ENCODE measurements at places on chromosomes 4 and X.

GRCh38 chr4:73875401-73875800 is 6.2 kb downstream of the CXCL1 start:
- no peak for DNase-seq

GRCh38 chrX:107467271-107467670 is 17.8 kb downstream of the FRMPD3 start:
- DNase-seq, result no peak

DNA sequence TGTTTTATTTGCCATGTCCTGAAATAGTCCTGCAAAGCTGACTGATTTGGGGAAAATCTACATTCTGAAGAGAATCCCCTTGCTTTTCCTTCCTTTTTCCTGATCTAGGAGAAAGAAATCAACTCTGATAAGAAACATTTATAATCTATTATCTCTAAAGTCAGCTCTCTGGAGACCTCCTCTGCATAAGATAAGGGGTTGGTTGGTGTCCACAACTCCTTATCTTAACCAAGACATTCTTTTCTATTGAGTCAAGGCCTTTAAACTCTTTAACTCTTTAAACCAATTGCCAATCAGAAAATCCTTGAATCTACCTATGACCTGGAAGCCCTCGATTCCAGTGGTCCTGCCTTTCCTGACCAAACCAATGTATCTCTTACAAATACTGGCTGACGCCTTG is 373.6 kb upstream of the RASGEF1B start:
- no peak for DNase-seq

DNA sequence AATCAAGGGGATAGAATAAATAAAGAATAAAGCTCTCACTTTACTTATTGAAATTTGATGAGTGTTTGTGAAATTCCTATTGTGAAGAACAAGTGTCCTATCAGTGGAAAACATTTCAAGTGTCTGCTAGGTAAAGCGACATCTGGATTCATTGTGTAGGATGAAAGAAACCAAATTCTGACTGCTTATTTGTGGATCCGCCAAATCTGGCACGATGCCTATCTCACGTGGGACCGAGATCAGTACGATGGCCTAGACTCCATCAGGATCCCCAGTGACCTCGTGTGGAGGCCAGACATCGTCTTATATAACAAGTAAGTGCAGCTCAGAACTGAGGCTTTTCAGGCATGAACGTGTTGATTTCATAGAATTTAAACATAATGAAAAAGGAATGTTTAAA is 1.9 kb downstream of the CHRNA9 start:
- DNase-seq, result no peak

GRCh38 chr4:147813109-147813773 is 81.4 kb downstream of the ARHGAP10 start:
- DNase-seq, result no peak

DNA sequence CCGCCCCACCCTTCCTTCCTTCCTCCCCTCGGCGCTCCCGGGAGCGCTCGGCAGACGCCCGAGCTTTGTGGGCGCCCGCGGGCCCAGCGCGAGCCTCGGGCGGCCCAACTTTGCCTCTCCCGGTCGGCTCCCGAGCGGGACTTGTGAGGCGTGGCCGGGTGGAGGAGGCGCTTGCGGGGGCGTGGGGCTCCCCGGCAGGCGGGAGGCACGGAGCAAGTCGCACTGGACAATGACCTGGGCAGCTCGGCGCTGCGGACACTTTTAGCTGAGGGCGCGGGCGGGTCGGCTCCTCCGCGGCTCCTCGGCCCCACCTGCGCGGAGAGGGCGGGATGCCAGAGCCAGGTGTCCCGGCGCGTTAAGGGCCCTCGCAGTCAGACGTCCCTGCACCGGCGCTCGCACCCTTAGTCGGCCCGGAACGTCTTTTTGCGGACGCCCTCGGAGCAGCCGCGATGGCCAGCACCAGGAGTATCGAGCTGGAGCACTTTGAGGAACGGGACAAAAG is 385 bp downstream of the DCLK2 start:
- DNase-seq, result peak; percentile 17

DNA sequence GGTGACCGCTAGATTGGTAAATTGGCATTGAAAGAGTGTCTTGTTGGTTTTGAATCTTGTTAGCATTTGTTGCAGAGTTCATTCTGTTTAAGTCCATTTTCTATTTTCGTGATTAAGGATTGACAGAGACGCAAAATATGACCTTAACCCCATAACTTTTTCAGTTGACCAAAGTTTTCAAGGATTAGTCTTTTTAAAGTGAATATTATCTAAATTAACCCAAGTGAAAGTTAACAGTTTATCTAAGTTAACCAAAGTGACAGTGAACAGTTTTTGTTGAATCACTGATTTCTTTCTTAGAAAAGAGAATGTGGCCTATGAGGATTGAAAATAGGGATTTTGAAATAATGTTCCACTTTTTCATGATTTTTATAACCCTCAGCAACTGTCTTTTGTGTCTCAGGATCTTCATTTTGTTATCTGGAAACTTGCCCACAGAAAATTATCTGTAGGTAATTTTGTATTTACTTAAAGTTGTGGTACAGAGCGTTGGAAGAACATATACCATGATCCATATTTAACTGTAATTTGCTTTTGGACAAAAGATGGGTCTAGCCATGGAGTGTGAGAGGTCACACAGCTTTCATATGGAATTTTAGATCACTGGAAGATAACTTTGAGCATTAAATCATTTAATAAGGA is 3.3 kb downstream of the CPEB2 start:
- no peak for DNase-seq

DNA sequence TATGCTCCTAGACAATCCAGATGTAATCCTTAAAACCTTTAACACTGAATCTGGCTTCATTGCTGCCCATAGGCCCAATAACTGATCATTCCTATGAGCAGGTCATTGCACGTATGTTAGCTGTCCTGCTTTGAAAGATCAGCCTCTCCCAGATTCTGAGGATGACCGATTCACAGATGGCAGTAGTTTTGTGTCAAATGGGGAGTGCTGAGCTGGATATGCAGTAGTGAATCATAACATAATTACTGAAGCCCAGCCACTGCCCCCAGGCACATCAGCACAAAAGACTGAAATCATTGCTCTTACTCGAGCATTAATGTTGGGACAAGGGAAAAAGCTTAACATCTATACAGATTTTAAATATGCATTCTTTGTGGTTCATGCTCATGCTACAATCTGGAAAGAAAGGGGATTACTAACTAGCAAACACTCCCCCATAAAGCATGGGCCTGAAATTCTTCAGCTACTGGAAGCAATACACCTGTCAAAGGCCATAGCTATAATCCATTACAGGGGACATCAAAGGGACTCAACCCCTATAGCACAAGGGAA is 16.4 kb upstream of the ZNF280C start:
- DNase-seq, result no peak

GRCh38 chr4:136680271-136680670 is 852.0 kb downstream of the PCDH18 start:
- DNase-seq, result no peak

- DNase-seq, result no peak
Observed at GRCh38 chr4:75916091-75916661, 13.9 kb upstream of the PPEF2 start.

GRCh38 chr4:9735515-9735914 is 45.9 kb upstream of the DRD5 start:
- no peak for DNase-seq

DNA sequence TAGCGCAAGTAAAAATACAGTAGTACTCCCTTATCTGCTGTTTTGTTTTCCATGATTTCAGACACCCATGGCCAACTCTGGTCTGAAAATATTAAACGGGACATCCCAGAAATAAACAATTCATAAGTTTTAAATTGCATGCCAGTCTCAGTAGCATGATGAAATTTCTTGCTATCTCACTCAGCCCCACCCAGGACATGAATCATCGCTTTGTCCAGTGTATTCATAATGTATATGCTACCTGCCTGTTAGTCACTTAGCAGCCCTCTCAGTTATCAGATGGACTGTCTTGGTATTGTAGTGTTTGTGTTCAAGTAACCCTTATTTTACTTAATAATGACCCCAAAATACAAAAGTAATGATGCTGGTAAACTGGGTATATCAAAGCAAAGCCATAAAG is 158.2 kb upstream of the DDIT4L start:
- DNase-seq, result no peak

- no peak for DNase-seq
Observed at GRCh38 chr4:95596676-95597075, 47.9 kb upstream of the UNC5C start.

GRCh38 chrX:44071847-44072551 is 98.8 kb upstream of the NDP start:
- no peak for DNase-seq

DNA sequence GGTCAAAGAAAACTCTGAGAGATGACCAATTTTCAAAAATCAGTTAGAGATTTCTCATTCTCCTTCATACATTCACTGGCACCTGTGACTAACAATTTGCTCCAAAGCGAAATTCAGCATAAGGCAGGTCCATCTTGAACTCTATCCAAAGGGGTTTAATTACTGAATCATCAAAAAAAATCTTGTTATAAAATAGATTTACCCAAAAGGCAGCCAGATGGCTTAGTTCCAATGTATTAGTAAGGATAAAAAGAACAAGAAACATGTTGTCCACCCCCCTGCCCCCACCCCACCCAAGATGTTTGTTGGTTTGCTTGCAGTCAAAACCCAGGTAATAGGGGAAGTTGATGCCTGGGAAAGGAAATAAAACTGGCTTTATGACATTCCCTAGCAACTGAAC is 200.3 kb downstream of the ANTXR2 start:
- DNase-seq, result no peak

- no peak for DNase-seq
Observed at GRCh38 chr4:184232975-184233374, 15.3 kb upstream of the ENPP6 start.

GRCh38 chr4:130110189-130110588 is 1014.2 kb downstream of the C4orf33 start:
- no peak for DNase-seq

GRCh38 chr4:163484906-163485305 is 9.6 kb upstream of the TMA16 start:
- DNase-seq, result no peak

- no peak for DNase-seq
Observed at GRCh38 chr4:175369087-175369486, 443.0 kb downstream of the GPM6A start.

GRCh38 chr4:1767770-1768366 is 25.2 kb upstream of the FGFR3 start:
- DNase-seq, result peak; percentile 69

- no peak for DNase-seq
Observed at GRCh38 chr4:72977936-72978485, 91.5 kb downstream of the COX18 start.

- DNase-seq, result no peak
Observed at GRCh38 chr4:42671431-42672194, 14.7 kb upstream of the ATP8A1 start.

DNA sequence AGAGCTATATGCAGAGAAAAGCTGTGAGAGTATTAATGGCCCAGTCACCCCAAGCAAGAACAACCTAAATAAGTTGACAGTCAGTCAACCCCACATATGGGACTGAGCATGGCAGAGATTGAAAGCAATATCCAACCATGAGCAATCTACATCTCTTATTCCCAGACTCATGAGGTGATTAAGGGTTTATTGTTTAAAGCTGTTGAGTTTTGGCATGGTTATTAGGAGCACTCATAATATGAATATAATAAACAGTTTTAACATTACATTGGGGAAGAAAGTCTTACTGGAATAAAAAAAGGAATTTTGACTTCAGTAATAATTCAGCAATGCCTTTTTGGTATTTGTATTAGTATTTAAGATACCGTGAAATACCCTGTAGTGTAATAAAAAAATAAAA is 1627.4 kb downstream of the STIM2 start:
- DNase-seq, result no peak

GRCh38 chrX:72050011-72050410 is 81.7 kb downstream of the RTL5 start:
- DNase-seq, result no peak

GRCh38 chrX:29687687-29688086 is 527.7 kb upstream of the MAGEB2 start:
- no peak for DNase-seq

GRCh38 chr4:113524096-113524495 is 237.4 kb downstream of the CAMK2D start:
- DNase-seq, result no peak

- no peak for DNase-seq
Observed at GRCh38 chr4:159267869-159268285, 165.0 kb downstream of the RAPGEF2 start.

GRCh38 chr4:136909626-136910025 is 622.7 kb downstream of the PCDH18 start:
- no peak for DNase-seq

- no peak for DNase-seq
Observed at GRCh38 chr4:5237086-5237660, 185.9 kb downstream of the STK32B start.

- DNase-seq, result no peak
Observed at GRCh38 chrX:9758021-9758638, 7.5 kb downstream of the GPR143 start.

DNA sequence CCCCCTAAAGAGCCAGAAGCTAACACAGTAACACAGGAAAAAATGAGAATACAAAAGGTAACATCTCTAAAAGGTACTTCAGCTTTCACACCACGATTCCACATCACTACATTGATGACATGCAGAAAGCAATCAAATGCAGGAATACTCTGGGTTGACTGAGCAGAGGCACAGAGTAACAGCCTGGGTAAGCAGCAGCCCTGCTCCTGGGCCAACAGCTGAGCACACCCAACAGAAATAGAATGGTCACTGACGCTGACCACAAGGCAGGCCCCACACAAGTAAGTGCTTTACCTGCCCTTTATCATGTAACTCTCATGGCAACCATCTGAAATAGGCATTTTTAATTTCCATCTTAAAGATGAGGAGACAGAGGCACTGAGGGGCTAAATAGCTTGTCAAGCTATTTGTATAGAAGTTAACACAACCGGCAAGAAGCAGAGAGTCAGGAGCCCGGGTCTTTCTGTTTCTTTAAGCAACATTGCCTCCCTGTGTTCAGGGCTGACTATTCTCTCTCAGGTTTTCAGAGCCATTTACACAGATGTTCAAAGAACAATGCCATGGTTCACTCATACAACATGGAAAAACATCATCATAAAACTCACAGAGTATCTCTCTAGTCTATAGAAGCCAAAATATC is 168.9 kb downstream of the ZNF674 start:
- DNase-seq, result no peak

- no peak for DNase-seq
Observed at GRCh38 chrX:66632473-66632872, 6.4 kb downstream of the EDA2R start.

DNA sequence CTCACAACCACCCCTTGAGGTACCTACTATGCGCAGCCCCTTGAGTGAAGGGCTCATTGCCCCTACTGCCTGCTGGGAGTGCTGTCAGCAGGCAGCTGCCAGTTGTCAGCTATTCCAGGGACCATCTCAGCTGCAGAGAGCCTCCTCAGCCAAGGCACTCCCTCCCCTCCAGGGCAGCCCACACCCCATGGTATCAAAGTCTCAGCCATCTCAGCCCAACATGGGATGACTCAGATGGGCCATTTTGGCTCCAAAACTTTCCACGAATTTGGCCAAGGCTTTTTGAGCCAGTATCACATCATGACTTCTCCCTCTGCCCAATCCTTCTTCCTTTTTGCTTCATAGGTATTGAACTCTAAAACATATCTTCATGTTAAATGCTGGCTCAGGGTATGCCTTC is 61.4 kb upstream of the MAP3K15 start:
- no peak for DNase-seq

- no peak for DNase-seq
Observed at GRCh38 chrX:114930227-114930626, 87.2 kb downstream of the IL13RA2 start.

Measured in GM12892 (cell line).